ENCODE measurements at places on chromosomes 12 and 14. TPM values are rescaled to one million over a fixed set of nuclear protein-coding genes. Genes with fewer than 3 reads are reported as not detected.

SPRYD4 gene
- total RNA-seq: 3.9 TPM

DNA sequence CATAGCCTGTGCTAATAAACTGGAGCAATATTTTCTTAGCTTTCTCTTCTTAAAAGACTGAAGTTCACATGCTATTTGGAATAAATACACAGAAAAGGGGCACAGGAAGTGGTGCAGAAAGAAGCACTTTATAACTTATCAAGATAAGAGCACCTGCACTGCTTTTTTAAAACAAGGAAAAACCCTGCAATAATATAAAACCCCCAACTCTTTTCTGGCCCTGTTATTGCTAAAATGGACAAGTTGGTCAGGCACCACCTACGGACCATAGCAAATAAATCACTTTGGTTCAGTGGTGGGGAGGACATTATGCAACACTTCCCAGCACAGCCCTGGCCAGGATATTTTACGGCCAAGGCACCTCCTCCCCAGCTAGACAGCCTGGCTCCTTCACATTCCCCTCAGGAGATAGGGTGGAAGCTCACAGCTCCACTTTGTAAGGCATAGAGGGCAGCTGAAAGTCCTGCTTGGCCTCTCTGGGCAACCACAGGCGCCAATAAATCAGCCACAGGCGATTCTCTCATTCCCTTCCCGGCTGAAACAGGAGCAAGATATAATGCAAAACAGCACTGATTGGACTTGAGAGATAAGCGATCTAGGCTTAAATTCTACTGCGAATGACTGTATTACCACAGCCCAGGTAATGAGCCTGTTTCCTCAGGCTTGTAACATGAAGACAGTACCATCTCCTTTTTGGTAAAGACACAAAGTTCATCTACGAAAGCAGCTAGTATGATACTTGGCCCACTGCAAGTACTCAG is 2.0 kb downstream of the ZBTB25 start:
- no peak for DNase-seq

GRCh38 chr14:90644882-90645281 is 171.3 kb downstream of the TTC7B start:
- no peak for DNase-seq

DNA sequence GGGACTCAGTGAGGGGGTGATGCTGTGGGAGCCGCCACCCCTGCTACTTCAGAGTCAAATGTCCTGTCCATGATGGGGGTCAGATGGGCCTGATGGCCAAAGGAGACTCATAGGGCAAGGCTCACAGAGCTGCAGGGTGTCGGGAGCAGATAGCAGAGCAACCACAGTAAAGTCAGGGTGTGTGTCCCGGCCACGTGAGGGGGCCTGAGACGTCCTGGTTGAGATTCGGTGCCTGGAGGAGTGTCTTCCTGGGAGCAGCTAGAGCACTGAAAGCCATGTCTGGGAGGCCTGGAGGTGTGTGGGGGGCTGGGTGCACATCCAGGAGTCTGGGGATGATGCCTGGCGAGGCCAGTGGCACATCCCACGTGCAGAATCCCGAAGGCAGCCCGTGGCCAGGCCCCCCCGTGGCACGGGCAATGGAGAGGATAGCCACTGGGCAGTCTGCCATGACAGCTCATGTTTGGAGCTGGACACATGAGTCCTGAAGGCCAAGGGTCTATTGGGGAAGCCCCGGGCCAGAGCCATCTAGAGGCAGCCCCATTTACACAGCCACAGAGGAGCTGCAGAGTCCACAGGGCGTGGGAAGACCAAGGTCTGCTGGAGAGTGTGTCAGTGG is 308.0 kb upstream of the SFSWAP start:
- no peak for DNase-seq

DNA sequence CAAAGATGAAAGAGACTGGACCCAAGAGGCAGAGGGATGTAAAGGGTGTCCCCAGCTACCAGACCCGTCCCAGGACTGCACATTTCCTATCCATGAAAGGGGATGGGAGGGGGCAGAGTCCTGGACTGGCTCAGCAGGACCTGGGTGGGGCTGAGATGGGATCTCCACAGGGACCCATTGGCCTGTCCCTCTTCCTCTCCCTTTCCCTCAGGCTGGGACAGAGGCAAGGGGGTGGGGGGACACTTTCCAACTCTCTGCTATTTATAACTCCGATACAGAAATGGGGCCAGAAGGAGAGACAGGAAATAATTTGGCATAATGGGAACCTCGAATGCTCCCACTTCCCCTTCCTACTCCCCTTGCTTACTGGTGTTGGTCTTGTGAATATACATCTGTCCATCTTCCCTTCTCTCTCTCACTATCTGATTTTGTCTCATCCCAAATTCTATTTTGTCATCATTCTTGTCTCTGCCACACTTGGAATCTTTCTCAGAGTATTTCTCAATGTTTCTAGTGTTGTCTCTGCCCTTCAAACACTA is 1.1 kb upstream of the ITGA7 start:
- no peak for DNase-seq

- no peak for DNase-seq
Observed at GRCh38 chr14:50232276-50232642, 881 bp upstream of the SOS2 start.
